Fibroblast of skin of right biceps (primary cell): ENCODE measurements at places on chromosomes 1 and 21.
A peak's percentile ranks its signal among the peaks of the same experiment; 100 is the strongest.

DNA sequence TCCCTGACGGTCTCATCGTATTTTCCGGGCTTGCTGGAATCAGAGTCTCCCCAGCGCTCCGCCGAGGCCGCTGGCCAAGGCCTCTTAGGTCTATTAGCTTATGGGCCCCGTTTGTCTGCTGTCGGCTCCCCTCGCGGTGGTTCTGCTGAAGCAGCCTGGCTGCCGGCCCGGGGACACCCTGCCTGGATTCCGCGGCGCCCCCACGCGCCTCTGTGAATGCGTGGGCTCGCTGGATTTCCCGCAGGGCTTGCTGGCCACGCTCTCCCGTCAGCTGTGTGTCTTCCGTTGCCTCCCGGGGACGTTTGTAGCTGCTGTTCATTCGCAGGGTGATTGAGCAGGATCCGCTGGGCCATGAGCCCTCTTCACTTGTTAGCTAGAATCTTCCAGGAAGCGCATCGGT, 8.4 kb downstream of the LRRC3 start:
- DNase-seq, result no peak

- DNase-seq, result no peak
These were observed 101.9 kb upstream of the USP24 start for GRCh38 chr1:55316947-55317662.

DNA sequence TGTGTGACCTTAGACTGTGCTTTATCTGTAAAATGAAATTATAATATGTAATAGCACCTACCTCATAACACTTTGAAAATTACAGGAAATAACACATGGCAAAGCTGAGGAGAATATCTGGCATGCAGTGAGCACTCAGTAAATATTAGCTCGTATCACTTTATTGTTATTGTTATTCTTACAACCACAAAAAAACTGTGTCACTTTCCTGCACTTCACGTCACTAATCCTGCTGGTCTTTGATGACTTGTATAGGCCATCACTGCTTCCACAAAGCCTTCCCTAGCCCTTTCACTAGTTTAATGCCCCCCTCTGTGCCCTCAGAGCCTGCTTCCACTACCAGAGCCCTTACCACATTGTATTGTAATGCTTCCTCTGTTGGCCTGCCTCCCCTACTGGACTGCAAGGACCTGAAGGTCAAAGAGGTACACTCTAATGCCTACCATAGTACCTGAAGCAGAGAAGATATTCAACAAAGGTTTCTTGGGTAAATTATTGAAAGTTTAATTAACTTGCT, 231.6 kb downstream of the NFIA start:
- no peak for DNase-seq

DNA sequence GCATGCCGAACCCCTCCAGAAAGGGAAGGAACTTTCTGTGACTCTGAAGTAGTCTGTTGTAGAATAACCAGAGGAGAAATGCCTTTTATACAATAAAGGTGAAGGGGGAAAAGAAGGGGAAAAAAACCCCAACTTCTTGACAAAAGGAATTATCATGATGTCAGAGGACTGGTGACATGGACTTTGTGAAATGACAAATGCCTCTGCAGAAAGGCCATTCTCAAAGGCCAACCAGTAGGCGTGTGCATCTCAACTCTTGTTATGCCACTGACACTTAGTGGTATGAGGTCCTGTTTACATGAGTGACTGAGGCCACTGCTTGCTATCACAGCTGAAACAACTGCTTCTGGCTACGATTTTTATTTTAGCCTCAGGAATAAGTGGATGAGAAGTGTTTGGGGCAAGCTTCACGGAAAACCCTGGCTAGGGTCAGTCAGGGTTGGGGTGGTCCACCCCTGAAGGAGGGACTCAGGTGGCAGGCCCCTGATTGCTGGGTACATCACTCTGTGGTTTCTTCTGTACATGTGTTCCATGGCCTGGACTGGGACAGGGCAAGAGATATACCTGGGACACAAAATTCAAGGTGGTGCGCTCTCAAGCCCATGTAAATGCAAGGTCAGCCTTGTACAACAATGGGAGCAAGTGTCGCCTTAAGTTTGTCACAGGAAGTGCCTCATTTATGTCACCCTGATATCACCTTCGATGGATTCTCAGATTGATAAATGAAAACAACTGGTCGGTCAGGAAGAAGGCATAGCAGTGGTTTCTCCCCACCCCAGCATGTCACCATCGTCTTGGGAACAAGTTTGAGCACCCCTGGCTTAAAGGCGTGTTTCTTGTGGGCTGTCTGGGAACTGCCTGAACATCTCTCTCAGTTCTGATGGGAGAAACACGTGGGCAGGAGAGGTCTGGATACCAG, 12.4 kb downstream of the RUNX1 start:
- DNase-seq, result no peak

DNA sequence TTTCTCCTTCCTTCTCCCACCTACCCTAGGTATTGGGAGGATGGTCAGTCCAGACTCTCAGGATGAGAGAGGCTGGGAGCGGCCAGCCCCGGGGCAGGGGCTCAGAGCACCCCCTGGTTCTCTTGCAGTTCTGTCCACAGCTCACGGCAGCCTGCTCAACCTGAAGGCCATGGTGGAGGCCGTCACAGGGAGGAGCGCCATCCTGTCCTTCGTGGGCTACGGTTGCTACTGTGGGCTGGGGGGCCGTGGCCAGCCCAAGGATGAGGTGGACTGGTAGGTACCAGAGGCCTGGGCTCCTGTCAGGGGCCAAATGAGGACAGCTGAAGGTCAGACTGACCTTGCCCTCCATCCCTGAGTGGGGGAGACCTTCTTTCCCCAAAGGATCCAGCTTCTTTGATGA, 4.2 kb downstream of the PLA2G2F start:
- no peak for DNase-seq

GRCh38 chr1:15177710-15178166, 24.2 kb downstream of the TMEM51 start:
- no peak for DNase-seq

- peak; percentile 74 for DNase-seq
These were observed 36.8 kb downstream of the CDC7 start for GRCh38 chr1:91537281-91537986.

DNA sequence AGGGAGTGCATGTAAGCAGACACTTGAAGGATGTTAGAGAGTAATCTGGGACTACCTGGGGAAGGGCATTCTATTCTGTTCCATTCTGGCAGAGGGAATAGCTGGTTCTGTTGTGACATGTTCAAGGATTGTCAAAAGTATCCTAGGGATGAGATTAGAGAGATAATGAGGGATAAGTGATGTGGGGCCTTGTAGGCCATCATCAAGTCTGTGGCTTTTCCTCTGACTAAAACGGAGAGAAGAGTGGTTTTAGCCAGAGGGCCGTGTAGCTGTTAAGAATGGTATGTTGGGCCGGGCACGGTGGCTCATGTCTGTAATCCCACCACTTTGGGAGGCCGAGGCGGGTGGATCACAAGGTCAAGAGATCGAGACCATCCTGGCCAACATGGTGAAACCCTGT, 23.6 kb downstream of the TGFB2 start:
- DNase-seq, result no peak

GRCh38 chr1:203373002-203373401, 22.1 kb upstream of the FMOD start:
- DNase-seq, result no peak

GRCh38 chr1:119587341-119587740, 60.7 kb downstream of the ZNF697 start:
- peak; percentile 26 for DNase-seq

- DNase-seq, result no peak
These were observed 331.7 kb downstream of the PTBP2 start for GRCh38 chr1:97053268-97053667.

DNA sequence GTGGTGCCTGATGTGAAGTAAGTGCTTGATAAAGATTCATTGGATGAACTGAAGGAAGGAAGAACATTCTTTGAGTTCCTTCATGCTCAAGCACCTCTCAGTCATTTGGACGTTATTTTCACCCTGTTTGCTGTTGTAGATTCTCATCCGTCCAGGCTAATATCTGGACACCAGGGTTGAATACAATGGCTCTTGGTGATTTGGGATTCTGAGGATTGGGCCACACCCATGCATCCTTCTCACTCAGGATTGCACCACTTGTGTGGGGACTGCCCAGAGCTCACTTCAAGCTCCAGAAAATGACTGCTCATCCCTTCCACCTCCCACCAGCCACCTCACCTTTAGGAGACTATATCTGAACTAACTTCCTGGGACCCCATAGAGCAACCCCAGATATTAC, 117.1 kb upstream of the IPO9 start:
- DNase-seq, result peak; percentile 45

DNA sequence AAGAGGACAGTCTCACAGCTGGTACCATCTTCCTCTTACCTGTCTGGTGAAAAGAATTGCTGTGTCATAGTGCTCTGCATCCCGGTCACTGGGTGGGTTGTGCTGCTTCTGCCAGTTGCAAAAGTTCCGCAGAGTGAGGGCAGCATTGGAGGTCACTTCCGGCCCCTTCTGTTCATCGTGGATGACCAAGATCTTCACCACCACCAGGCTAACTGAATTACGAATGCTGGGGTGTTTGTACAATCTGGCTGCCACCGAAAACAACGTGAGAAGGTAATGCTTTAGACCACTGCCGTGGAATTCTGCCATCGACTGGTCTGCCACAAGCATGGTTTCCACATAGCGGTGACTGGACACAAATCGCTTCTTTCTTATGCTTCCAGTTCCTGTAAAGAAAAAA, 2.9 kb downstream of the ADAMTS1 start:
- DNase-seq, result peak; percentile 63

DNA sequence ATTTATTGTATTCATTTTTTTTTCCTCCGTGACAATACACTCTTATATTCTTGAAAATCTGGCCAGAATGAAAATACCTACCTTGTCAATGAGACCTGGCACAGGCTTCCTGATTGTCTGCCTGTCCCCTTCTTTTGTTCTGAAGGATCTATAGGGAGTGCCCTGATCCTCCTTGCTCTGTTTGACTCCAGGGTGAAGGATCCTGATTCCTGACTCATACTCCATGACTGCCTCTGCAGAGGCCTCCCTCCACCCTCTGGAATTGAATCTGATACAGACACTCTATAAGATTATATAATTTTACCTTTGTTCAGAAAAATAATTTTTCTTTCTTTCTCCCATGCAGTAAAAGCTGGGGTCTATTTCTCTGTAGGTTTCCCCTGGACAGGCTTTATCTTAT, 116.2 kb downstream of the HMCN1 start:
- peak; percentile 60 for DNase-seq

DNA sequence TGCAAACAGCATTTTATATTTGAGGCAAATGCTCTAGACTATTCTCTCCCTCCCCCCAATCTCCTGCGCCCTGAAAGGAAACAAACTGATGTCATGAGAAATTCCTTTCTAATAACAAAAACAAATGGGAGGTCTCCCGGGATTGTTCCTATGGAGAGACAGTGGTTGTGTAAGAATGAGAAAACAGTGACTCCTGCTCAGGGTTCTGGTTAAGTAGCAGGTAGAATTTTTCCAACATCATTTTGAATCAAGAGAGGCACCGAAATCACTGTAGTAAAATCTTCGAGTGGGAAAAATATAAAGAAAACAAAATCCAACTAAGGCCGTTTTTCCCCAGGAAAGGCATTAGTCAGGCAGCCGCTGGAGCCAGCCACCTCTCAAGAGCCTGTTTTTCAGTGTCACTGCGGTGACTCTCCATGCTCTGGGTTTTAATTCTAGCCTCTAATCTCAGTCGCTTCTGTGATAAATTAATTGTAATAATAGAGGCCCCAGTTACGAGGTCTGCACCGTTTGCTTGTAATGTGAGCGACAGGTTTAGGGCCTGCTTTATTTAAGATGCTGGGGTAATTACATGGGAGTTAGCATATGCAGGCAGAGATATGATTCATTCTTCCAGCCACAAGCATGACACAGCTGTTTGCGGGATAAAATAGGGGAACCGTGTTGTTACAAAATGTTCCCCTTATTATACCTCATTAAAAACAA, 80.3 kb downstream of the RNF220 start:
- peak; percentile 80 for DNase-seq

DNA sequence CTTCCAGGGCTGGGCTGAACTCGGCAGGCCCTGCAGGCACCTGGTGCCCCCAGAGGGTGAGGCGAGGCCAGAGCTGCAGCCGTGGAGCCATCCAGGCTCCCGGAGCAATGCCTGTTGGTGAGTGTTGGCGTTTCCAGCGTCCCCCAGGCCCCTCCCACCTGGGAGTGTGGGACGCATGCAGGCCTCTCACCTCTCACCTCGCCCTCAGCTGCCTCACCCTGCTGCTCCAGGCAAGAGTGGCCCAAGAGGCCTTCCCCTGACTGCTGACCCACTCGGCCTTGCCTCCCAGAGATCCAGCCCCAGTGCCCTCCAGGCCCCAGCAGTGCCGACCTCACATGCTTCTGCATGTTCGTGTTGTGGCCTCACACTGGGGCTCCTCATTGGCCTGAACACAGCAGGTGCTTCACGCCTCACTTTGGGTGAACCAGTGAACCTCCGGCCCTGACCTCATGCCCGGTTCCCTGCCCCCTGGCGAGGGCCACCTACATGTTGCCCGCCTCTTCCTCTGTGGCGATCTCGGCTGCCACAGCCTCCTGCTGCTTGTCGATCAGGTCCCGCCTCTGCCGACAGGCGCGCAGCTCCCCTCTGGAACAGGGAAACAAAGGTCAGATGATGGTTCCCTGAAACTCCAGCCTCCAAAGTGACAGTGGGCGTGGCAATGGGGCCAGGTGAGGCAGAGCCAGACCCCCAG, 17.0 kb downstream of the CFAP74 start:
- no peak for DNase-seq

DNA sequence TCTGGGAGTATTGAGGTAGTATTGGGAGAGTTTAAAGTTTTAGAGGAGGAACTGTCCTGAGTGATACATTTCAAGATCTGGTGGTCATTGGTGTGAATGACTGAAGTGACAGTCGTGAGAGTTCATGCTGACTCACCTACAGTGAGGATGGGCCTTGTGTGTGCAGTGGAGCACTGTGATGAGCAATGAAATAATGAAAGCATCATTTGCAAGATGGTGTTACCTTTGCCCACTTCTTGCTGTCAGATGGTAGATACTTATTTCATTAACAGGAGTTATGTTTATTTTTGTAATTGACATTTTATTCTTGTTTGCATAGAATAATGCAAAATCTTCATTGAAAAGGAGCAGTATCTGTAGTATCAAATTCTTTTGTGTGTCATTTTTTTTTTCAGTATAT, 29.0 kb downstream of the POU2F1 start:
- DNase-seq, result no peak

GRCh38 chr21:29640080-29640508, 299.7 kb downstream of the GRIK1 start:
- peak; percentile 1 for DNase-seq

DNA sequence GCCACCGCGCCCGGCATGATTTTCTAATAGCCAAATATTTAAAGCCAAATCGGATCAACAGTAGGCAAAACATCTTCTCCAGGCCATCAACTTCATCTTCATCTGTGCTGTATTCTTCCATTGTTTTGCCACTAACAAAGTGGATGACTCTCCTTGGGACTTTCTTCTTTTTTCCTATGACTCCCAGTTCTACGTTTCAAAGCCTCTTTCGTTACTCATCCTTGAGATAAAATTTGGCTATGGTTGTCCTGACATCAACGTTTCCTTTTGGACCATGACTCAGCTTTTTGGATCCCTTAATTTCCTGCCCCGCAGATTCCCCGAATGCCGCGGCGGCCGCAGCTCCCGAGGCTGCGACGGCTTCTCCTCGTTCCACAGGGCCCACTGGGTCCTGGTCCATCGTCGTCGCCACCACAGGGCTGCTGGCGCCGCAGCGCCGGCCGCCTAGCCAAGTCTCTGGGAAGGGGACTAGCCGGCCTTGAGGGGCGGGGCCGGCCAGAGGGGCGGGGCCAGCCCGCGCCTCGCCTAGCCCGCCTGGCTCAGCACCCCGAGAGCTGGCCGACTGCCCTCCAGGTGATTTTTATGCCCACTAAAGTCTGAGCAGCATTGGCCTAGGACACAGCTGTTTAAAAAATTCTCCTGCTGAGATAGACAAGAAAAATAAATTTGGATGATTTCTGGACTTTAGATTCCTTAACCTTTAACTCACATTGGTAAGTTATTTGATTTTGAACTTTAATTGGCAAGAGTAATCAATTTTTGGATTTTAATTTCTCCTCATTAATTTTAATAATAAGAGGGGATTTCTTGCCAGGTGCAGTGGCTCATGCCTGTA, 93.9 kb downstream of the ADCY10 start:
- DNase-seq, result peak; percentile 98
